ENCODE measurements at places on chromosomes 3 and 15.

DNA sequence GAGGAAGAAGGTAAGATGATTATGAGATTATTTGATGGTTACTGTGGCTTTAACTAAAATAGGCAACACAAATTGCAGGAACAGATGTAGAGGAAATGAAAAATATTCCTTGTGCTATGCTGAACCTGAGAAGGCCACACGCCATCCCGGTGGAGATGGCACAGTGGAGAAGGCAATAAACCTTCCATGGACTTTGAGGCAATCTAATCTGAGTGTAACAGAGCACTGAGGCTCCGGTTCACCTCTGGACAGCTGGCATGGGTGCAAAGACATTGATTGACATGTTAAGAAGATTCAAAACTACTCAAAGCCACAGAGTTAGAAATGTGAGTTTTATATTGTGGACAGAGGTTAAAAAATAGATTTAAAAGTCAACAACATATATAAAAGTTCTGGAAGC, 535.7 kb downstream of the AGBL1 start:
- DNase-seq = no peak

GRCh38 chr3:9928158-9928557, 5.5 kb upstream of the CRELD1 start:
- no peak for DNase-seq

DNA sequence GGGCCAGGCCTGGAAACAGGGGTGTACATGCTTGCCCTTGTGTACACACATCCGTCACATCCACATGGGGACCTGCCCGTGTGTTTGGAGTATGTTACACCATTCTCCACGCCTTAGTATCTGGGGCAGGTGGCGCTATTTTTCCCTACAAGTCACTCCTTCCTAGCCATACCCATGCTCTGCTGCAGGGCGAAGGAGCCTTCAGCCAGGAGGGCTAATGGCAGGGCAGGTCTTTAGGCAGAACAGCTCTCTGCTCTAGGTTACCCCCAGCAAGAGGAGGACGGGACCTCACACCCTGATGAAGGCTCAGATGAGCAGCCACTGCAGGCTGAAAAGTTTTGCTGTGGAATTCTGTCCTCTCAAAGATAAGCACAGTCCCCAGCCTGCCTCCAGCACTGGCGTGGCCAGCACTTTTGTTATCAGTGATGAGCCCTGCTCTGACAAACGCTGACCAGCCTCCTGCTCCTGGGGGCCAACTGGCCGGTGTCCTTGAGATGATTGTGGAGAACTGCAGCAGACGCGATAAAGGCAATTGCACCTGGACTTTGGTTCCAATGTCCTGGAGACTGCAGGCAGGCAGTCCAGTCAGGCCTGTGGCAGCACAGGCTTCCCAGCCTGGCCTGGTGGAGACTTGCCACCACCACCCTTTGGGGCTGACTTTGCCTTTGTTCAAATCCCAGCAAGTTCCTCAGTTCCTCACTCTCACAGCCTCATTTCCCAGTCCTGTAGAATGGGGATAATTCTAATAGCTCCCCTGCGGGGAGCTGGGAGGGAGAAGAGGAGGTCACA, 19.8 kb upstream of the PIGZ start:
- DNase-seq = no peak

DNA sequence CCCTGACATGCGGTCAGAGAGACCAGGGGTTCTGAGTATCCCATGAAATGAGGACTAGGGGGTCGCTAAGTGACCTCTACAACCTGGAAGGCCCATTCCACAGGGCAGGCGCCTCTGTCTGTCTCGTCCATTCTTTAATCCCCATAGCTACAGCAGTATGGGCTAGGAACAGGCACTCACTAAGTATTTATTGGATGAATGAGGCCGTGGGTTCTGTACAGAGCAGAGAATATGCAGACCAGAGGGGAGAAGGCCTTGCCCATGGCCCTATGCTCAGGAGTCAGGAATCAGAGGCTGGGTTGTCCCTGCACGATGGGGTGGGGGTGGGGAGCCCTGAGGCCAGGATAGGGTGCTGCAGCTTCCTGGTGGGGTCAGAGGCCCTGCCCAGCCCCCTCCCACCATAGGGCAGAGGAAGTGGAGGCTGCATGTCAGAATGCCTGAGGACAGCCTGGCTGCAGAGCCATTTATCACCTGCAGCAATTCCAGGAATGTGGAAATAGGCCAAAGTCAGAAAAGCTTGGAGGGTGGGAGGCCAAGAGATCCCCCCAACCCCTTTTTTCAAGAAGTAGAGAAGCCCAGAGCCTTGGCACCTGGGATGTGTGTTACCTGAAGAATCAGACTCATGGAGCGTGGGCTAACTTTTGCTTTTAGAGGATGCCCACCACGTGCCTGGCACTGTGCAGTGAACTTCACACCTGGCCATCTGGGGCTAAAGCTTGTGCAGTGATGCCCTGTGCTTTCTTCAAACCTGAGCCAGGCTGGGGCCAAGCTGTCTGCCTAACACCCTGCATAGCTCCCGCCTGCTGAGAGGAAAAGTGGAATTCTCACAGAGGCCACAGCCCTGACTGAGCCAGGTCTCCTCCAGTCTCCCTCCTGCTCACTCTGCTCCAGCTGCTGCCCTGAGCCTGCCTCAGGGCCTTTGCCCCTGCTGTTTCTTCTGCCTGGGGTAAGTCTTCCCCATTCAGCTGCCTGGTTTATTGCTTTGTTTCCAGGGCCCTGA, 109.4 kb downstream of the WNT7A start:
- no peak for DNase-seq

DNA sequence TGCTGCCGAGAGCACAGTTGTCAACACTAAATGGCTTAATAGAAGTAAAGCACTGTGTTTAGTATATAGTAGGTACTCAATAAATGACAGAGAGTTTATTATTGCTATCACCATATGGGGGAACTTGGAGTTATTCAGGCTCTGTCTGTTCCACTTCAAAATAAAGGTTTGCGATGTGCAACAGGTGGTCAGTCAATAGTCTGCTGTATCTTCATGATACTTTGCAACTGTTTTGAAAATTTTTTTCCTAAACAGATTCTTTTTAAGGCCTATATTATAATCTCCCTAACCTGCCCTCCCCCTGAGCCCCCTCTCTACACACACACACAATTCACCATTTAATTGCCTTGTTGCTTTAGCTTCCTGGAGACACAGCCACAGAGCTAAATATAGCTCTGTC, 164.7 kb upstream of the NR2F2 start:
- no peak for DNase-seq

DNA sequence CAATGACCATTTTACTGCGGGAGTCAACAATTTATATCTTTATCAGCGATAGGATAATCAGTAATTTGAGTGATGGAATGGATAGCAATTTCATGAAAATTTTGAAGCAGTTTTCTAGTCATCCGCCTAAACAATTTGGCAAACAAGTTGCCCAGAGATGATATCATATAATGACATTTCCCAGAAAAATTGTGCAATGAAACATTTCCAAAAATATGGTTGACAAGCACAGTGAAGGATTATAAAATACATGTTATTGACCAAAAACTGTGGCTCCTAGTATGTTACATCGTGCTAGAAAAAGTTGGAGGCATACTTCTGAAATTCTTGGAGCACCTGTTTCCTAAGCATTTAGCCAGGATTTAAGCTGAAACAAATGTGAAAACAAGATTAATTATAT, 145.1 kb downstream of the GHSR start:
- DNase-seq = peak; percentile 21

- peak; percentile 48 for DNase-seq
Observed at GRCh38 chr3:53187430-53187829, 26.4 kb downstream of the PRKCD start.

- DNase-seq = no peak
Observed at GRCh38 chr3:193909387-193909786, 226.6 kb upstream of the HES1 start.

DNA sequence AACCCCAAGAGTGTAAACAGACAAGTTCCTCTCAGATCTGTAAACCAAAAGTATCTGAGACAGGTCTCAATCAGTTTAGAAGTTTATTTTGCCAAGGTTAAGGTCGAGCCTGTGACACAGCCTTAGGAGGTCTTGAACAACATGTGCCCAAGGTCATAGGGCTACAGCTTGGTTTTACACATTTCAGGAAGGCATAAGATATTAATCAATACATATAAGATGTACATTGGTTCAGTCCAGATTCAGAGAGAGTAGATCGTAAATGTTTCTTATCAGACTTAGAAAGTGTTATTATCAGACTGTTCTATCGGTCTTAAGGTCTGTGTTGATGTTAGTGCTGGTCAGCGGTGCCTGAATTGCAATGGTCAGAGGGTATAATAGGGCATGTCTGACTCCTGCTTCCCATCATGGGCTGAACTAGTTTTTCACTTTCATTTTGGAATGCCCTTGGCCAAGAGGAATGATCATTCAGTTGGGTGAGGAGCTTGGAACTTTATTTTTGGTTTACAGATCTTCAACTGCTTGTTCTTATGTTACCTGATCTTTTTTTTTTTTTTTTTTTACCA, 27.0 kb upstream of the MFGE8 start:
- no peak for DNase-seq

DNA sequence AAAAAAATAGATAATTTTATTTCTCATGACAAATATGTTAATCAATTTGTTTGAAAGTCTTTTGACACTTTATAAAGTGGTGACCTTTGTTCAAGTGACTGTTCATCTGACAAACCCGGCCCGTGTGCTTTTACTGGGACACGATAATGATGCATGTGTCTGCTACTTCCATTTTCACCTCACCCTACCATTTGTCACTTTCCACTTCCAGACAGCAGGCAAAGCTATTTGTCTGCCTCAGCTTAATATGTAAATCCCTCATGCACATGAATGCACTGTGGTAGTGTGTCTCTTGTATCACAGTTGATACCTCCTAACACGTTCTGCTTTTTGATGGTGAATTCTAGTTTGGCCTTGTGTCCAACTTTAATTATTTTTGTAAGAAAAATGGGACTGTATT, 204.3 kb downstream of the BBX start:
- DNase-seq = no peak

DNA sequence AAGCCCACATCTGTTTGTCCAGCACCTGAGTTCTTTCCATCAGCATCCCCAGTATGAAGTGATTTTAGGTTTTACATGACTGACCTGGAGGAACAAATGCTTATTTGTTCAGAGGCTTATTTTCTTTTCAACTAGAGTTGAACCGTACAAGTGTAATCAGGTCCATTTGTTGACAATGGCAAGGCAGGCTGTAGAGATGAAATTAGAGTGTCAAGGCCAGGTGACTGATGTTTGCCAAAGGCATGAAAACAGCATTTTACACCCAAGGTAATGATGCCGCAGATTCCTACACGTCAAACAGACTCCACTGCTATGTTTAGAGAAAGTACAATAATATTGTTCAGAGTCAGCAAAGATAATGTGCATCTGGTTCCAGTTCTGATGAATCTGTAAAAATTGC, 96.5 kb downstream of the KCNAB1 start:
- DNase-seq = no peak

DNA sequence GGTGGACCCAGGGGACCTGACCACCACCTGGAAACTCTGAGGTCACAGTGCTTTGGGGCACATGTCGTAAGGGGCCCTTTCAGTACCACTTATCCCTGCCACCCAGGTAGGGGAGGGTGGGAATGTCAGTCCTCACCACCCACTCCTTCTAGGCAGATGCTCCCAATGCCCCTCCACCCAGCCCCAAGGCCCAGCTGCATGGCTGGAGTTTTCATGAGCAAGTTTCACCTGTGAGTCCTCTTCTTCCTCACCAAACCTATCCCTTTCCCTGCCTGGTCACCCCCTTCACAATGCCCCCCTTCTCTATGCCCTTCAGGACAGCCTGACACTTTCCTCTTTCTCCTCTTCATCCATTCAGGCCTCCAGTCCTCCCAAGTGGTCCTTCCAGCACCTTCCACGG, 9.8 kb downstream of the FAM174B start:
- DNase-seq = no peak

DNA sequence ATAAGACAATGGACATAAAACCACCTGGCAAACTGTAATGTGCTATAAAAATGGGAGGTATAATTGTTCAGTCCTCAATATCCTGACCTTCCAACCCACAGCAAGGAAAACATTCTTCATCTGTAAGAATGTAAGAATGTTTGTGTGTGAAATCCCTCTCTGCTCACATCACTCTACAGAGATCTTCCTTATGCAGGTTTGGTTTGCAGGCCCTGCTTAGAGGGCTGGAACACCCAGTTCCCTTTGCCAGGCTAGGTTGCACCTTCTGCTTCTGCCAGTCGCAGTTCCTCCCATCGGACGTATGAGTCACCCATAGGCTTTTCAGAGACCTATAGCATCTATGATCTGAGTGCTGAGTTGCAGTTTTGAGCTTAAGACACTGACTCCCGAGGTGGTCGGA, 24.1 kb upstream of the MINAR1 start:
- peak; percentile 36 for DNase-seq

- DNase-seq = no peak
Observed at GRCh38 chr3:134093956-134094355, 64.2 kb upstream of the SLCO2A1 start.

- no peak for DNase-seq
Observed at GRCh38 chr15:70375586-70375985, 277.9 kb upstream of the TLE3 start.

DNA sequence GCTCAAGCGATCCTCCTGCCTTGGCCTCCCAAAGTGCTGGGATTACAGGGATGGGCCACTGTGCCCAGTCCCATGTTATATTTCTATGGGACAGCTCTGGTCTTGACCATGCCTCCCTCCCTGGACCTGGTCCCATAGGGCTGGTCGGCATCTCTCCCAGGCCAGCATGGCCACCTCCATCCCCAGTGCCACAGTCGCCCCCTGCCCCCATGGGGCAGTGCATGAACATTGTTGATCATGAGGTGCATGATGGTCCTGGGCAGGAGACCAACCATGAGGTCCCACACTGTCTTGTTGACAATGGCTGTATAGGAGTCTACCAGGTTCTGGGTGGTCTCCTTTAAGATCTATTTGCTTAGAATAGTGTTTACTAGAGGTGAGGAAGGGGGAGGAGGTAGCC, 6.5 kb downstream of the RPS17 start:
- no peak for DNase-seq

DNA sequence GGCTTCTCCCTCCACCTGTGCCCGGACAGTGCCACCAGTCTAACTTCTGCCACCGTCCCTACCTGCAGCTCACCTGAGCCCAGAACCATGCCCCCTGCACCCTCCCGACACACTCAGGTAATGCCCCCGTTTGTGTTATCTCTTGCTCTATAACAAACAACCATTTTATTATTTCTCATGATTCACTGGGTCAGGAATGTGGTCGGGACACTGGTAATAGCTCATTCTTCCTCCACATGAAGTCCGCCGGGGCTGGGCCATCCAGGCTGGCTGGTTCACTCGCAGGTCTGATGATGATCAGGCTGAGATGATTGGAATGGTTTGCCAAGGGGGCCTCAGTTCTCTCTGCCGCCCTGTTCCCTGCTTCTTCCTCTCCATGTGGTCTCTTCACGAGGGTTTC, 20.3 kb upstream of the NR2E3 start:
- DNase-seq = no peak

DNA sequence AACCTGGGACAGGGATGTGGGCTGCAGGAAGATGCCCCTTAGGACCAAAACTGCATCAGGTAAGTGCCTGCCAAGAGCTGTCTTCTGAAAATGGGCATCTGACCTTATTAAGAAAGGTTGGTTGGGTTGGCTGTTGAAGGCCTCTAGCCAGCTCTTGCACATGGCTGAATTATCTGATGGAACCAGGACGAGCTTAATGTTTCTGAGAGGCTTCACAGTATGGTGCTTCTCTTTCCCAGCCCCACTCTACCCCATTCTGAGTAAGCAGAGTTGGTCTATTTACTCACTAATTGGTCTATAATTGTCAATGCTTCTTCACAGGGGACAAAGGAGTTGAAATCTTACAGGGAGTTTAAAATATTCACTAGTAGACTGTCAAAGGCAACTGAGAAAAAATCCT, 48.4 kb downstream of the DTWD1 start:
- DNase-seq = no peak
